ENCODE measurements at places on chromosomes 7 and 10.

- DNase-seq = no peak
Measured at GRCh38 chr7:81210137-81211064, 291.6 kb upstream of the SEMA3C start.

- DNase-seq = no peak
Measured at GRCh38 chr7:138014686-138015085, 12.8 kb upstream of the CREB3L2 start.

DNA sequence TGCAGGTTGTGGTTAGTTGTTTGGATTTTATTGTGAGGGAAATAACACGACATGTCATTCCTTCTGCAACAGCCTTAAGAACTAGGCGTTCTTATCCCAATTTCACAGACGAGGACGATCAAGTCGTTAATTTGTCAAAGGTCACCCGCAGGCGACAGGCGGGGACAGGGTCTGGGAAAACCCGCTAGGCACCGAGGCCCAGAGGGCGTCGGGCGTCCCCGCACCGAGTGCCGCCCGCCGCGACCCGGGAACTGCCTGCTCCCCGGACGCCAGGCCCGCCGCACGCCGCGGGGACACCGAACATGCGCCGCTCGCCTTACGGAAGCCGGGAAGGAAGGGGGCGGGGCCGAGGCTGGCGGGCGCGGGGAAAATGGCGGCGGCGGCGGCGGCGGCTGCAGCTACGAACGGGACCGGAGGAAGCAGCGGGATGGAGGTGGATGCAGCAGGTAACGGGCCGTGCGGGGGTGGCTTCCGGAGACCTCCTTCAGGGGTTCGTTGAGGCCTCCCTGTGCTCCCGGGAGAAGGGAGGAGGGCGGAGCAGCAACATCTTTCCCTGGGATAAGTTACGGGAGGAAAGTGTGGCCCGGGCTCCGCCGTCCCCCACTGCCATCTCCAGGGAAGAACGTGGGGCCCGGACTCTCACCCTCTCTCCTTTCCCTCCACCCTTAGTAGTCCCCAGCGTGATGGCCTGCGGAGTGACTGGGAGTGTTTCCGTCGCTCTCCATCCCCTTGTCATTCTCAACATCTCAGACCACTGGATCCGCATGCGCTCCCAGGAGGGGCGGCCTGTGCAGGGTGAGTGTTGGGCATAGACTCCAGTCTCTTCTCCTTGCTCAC is at the start of gene COPS6:
Gene COPS6, plus strand, starts transcription at position 349 of the 837 bp plus-strand sequence. Its CDS starts 22 bp downstream, at position 371.
- DNase-seq = peak; percentile 89

DNA sequence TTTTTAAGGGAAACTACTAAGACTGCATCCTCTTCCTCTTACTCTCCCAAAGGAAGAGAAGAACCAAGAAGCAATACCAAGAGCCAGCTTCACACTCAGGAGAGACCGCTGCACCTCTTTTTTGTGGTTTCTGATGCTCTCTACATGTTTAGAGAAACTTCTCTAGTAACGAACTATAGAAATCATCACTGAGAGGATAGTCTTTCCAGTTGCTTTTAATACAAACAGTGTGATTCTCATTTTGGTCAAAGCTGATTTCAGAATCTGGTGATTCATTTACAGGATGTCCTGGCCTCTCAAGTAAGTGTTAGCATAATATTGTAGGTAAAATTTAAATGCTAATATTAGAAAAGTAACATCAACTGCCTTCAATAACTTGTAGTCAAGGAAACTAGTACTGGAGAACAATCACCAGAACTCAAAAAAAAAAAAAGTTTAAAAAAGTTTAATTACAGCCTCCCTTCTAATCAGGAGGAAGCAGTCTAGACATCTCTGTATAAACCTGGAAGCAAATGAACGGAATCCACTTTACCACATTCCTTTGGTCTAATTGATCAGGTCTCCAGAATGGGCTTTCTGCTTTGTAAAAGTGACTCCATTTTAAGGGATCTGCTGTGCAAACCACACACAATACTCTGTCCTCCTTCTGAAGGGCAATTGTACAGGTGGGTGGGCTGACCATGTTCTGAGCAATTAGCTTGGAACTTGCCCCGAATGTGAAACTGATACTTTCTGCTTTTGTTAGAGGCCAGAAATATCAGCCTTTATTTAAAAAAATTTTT is 3.0 kb downstream of the LAMB1 start:
- DNase-seq = no peak

DNA sequence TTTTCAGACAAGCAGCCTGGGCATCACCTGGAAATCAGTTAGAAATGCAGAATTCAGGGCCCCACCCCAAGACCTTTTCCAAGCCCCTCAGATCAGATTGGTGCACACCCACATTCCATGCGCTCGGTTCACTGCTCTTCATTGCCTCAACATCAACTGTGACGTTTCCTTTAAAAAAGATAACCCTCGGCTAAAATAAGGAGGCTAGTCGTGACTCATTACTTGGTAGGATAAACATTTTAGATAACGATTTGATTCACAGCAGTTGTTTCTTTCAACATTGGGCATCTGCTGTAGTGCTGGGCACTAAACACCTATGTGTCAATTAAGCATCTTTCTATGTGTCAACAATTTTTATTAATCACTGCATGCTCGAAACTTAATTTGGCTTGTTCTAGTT is 191.1 kb upstream of the LRGUK start:
- DNase-seq = no peak

DNA sequence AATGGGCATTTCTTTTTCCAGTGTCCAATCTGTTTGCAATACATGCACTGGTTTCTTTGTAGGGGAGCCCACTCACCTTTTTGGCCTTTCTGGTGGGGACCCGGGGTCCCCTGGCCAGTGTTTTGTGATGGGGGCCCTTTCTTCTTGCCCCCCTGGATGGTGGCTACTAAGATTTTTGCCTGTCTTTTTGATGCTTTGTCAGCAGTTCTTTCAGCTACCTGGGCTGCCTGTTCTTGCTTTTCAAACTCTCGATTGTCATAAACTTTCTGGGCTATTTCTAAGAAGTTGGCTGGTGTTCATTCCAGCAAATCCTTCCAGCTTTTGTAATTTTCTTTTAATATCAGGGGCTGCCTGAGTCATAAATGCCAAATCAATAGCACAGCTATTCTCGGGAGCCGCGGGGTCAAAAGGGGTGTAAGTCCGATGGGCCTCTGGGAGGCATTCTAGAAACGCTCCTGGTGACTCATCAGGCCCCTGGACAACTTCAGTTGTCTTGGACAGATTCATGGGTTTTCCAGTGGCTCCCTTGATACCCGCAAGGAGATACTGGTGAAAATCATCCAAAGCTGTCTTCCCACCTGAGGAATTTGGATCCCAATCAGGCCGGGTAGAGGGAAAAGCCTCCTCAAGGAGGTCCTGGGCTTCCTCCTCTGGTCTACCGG is 79.0 kb downstream of the PRR15 start:
- no peak for DNase-seq

- DNase-seq = no peak
Measured at GRCh38 chr7:84274029-84274638, 79.5 kb upstream of the SEMA3A start.

GRCh38 chr7:132028144-132028920 is 471.9 kb upstream of the PODXL start:
- no peak for DNase-seq

DNA sequence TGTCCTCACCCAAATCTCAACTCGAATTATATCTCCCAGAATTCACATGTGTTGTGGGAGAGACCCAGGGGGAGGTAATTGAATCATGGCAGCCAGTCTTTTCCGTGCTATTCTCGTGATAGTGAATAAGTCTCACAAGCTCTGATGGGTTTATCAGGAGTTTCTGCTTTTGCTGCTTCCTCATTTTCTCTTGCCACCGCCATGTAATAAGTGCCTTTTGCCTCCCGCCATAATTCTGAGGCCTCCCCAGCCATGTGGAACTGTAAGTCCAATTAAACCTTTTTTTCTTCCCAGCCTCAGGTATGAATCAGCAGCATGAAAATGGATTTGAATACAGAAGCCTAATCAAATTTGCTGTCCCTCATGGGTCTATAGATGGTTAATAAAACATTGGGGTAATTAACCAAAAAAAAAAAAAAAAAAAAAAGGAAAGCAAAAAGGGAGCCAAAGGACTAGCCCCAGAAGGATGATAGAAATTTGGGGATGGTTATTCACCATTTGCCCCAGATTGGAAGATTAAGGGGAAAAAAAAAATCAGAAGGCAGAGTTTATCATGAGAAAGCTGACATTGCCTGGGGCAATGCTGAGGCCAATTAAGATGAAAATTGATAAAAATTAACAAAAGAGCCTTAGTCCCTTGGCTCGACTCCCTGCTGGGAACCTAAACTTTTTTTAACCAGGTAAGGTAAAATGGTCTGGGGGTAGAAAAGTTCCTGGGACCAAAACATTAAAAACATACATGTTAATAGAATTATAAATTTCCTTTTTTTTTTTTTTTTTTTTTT is 27.6 kb downstream of the AVL9 start:
- no peak for DNase-seq

GRCh38 chr7:123397746-123398338 is 136.6 kb downstream of the IQUB start:
- no peak for DNase-seq

- no peak for DNase-seq
Measured at GRCh38 chr7:33248671-33249070, 119.3 kb downstream of the BBS9 start.

GRCh38 chr10:112307358-112308124 is 24.3 kb downstream of the TECTB start:
- peak; percentile 47 for DNase-seq

DNA sequence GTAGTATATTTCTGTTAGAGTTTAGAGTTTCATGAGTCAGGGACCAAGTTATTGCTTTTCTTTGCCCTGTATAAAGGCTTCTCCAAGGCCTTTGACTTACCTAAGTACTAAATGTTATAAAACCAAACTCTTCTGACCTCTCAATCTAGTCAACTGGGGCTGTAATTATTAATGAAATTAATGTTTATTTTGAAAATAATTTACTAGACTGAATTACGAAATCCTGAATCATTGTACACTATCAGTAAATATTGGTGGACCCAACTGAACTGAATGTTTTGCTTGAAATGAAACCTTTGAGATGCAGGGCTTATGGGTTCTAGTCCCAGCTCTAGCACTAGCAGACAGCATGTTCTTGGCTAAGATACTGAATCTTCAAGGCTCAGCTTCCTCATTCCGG is 1.7 kb upstream of the CYP2C9 start:
- no peak for DNase-seq

DNA sequence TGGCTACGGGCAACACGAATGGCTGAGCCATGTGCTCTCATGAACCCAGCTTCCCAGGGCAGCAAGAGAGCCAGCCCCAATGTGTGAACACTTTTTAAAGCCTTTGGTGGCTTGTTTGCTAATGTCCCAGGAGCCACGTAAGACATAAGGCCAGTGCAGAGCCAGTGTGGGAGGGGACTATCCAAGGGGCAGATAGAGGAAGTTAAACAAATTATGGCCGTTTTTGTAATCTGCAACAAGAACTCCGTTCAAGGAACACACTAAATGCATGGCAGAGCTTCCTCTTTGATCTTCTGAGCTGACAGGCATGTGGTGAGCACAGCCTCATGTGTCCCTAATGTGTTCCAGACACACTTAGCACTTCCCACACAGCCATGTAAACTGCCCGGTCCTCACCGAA is 133.3 kb downstream of the TEX36 start:
- DNase-seq = no peak

- DNase-seq = no peak
Measured at GRCh38 chr7:26468625-26469024, 177.0 kb downstream of the SNX10 start.

- peak; percentile 19 for DNase-seq
Measured at GRCh38 chr10:124092860-124093773, at the start of gene CHST15. TSS of gene CHST15 (minus strand) at chr10:124093598. CDS start at chr10:124046212, 47,386 bp downstream.

GRCh38 chr10:113982769-113983168 is 60.9 kb upstream of the ADRB1 start:
- DNase-seq = no peak
